CD4-positive, alpha-beta memory T cell (primary cell): ENCODE measurements at places on chromosomes 13 and 19. TPM values are rescaled to one million over a fixed set of nuclear protein-coding genes. Genes with fewer than 3 reads are reported as not detected.

Gene RGCC
- 146 TPM for total RNA-seq

Gene PAK4
- 13.1 TPM for total RNA-seq

Gene MBD3L2
- not detected for total RNA-seq

Gene ZNF665
- total RNA-seq, result 8.2 TPM

Gene HTR2A
- total RNA-seq, result not detected

Gene CCDC8
- not detected for total RNA-seq
